Amniotic stem cell (primary cell): ENCODE measurements at places on chromosomes 11 and 22.

DNA sequence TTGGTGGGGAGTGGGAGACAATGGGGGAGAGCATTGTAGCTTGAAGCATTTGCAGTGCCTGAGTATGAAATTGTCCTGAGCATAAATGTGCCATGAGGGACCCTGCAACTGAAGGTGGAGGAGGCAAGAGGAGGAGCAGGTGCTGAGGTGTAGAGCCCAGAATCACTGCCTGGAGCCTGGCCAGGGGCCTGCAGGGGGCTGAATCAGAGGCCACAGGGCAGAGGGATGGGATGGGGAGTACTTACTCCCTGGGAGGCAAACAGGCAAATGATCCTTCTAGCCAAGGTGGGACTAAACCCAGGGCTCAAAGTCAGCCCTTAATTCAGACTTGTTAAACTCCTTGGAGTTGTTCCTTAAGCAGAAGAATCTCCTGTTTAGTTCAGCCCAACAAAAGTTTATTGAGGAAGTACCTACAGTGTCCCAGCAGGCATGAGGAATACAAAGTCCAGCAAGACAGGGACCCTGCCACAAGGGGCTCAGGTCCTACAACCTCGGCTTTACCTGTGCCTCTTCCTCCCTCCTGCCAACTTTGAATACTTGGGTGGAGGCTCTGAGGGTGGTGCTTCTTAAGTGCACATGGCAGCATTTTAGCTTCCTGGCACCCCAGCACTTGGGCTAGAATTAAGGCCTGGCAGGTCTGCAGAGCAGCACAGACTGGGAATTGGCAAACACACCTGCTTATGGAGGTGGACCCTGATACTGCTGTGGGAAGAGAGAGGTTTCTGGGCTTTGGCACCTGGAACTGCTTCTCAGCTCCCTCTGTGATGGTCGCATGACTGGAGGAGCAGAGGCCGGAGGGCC is 20.0 kb downstream of the MICAL2 start:
- no peak for DNase-seq

- DNase-seq = no peak
These were observed 11.3 kb downstream of the TRMU start for GRCh38 chr22:46346680-46347405.

- no peak for DNase-seq
These were observed 1.4 kb downstream of the PACSIN3 start for GRCh38 chr11:47184711-47185304.

DNA sequence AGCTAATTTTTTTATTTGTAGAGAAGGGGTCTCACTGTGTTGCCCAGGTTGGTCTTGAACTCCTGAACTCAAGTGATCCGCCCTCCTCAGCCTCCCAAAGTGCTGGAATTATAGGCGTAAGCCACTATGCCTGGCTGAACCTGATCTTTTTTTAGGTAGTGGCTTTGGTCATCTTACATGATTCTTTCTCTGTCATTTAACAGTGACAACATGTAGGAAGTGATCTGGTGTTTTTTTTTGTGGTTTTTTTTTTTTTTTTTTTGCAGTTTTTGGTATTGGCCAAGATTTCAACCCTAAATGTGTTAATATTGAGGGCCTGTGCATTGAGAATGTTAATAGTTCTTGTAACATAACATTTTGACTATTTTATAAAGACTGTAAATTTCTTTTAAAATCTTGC is 8.0 kb upstream of the FERMT3 start:
- DNase-seq = no peak

- no peak for DNase-seq
These were observed 21.1 kb downstream of the MIF start for GRCh38 chr22:23915290-23915689.

DNA sequence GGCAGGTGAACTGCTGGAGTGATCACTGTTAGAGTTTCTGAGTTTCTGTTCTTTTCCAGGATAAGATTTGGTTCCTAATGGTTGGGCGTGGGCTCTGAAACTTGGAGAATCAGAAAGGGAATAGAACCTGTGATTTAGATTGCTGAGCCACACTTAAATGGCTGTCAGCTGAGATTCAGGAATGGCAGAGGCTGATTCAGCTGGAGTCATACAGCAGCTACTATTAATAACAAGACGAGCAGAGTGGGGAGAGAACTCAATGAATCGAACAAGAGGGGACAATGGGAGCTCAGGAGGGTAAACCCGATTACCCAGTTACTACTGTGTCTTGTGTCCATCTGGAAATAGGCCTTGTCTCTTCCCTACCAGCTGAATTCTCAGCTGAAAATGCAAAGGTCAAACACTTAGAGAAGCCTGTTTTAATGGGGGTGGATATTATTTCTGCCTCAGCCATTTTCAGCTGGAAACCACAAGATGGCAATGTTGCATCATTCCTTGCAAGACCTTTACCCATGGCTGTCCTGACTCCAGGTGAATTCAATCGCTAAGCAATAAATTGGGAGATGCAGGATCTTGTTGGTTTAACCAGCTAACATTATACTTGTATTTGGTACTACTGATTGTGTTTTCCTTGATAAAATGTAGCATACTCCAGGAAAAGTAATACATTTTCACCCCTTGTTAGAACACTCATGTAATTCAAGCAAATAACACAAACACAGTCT is 104.5 kb upstream of the RAG2 start:
- peak; percentile 2 for DNase-seq

DNA sequence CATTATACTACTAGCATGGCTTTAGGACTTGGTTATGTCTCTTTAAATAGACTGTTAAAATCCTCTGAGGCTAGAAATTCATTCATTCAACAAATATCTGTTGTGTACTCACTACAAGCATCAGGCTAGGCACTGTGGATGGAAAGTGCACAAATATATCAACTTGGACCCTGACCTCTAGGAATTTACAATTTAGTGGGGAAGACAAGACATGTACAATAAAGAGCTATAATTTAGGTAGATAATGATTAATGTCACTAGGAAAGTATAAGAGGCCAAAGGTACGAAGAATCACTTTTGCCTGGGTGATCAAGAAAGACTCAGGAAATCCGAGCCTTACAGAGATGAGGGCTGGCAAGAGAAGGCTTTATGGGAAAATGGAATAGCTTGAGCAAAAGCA is 25.6 kb upstream of the BMAL1 start:
- no peak for DNase-seq

- no peak for DNase-seq
These were observed 289.9 kb downstream of the TENM4 start for GRCh38 chr11:79150966-79151365.
